Large intestine (tissue), 12 donors: ENCODE measurements at places on chromosomes 5 and 9. TPM values are rescaled to one million over a fixed set of nuclear protein-coding genes. Genes with fewer than 3 reads are reported as not detected.

Gene MARCHF11
- 0.36 TPM for polyA plus RNA-seq

GRCh38 chr5:154276973-154277331 is 86.4 kb downstream of the GALNT10 start:
- DNase-seq: peak; percentile 37

DNA sequence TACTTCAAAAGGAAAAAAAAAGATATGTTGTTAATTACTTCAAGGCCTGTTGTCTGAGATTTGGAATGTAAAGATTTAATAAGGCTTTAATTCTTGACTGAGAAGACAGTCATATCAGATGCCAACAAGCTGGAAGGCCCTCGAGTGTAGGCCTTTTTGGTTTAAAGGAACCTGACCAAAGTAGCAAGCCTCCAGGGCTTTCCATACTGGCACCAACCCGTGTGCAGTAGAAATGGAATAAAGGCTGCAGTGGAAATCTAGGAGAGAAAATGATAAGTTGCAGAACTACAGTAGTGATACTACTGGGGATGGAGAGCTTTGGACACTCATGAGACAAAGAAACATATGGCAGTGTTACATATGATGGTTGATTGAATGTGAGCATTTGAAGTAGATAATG is 358.0 kb downstream of the TAF11L14 start:
- no peak for DNase-seq

- peak; percentile 58 for DNase-seq
Observed at GRCh38 chr9:72292256-72292682, 72.7 kb downstream of the ZFAND5 start.

Gene MYO10
- polyA plus RNA-seq: 30.7 TPM

Gene POU5F2
- polyA plus RNA-seq: 0.03 TPM

GRCh38 chr5:81533629-81534405 is 139.9 kb upstream of the ACOT12 start:
- peak; percentile 21 for DNase-seq
